ENCODE measurements at places on chromosomes 13 and 19.

DNA sequence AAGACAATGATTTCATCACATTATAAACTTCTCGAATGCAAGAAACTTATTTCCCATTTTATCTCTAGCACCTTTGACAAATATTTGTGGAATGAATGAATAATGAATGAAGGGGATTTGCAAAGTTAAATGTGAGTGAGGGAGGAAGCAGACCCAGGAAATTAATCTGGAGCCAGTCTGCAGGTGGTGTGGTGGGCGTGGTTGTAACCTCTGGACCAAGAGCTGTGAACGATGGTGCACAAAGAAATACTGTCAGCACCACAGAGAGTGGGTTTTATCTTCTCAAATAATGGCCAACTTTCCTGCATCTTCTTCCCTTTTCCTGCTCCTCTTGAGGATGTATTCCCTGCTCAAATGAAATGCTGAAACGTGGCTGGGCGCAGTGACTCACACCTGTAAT, 11.0 kb upstream of the ZNF792 start:
- DNase-seq, result no peak
- peaks cover 17% of the 10 kb centered on the region for H3K4me1 ChIP-seq
- H3K27ac ChIP-seq, result peak overlapping the region; percentile 78
- no peaks in the 10 kb centered on the region for H3K27me3 ChIP-seq

- peaks cover 5% of the 10 kb centered on the region for H3K36me3 ChIP-seq
- no peak for DNase-seq
- H3K27me3 ChIP-seq, result peaks cover 57% of the 10 kb centered on the region
- peak overlapping the region; percentile 32 for H3K4me3 ChIP-seq
- peaks cover 12% of the 10 kb centered on the region for H3K4me1 ChIP-seq
- H3K27ac ChIP-seq, result no peak overlapping the region
Measured at GRCh38 chr13:110869805-110870706, 44.8 kb downstream of the ANKRD10 start.

DNA sequence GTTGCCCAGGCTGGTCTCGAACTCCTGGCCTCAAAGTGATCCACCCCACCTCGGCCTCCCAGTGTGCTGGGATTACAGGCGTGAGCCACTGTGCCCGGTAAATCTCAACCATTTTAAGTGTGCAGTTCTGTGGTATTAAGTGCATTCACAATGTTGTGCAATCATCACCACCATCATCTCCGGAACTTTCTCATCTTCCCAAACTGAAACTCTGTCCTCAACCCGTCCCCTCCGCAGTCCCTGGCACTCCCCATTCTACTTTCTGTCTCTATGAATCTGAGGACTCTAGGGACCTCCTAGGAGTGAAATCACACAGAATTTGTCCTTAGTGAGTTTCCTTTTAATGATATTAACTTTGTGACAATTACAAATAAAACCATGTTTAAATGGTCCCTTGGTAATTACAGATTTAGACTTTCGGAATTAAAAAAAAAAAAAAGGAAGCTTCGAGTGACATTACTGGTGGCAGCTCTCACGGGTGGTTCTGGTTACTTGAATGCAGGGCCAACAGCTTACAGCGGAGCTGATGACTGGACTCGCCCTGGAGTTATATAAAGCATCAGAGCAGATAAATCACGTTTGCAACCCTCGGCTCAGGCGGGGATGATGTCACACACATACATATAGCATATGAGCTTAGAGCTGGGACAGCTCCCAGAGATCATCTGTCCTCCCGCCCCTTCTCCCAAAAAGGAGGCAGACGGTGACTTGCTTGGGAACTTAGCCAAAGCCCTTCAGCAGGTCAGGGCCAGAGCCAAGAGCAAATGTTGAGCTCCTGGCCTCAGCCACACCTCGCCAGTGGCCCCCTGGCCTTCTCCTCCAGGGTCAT, 89.8 kb downstream of the ZNF557 start:
- H3K4me3 ChIP-seq, result no peak overlapping the region
- H3K27me3 ChIP-seq, result no peaks in the 10 kb centered on the region
- no peak overlapping the region for H3K27ac ChIP-seq
- H3K4me1 ChIP-seq, result no peaks in the 10 kb centered on the region

DNA sequence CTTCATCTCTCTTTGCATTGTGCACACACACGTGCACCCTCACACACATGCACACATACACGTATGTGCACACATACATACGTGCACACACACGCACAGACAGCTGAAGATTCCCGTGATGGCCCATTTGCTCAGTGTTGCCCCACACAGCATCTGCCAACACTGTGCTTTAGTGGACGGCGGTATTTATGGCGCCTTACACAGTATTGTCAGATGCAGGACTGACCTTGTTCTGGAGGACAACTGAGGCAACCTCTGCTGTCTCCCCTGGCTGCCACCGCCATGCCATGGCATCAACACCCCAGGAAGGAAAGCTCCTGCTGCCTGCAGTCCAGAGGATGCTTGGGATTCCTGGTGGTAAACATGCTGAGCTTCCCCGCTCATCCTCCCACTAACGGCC, 316.4 kb downstream of the TEX29 start:
- no peak for DNase-seq
- H3K36me3 ChIP-seq, result no peaks in the 10 kb centered on the region
- H3K27ac ChIP-seq, result no peak overlapping the region
- no peak overlapping the region for H3K4me3 ChIP-seq
- H3K4me1 ChIP-seq, result no peaks in the 10 kb centered on the region

GRCh38 chr19:36183245-36183628, 31.0 kb upstream of the COX7A1 start:
- no peak overlapping the region for H3K27ac ChIP-seq
- H3K4me3 ChIP-seq, result no peak overlapping the region
- no peaks in the 10 kb centered on the region for H3K27me3 ChIP-seq
- no peak for DNase-seq
- H3K4me1 ChIP-seq, result no peaks in the 10 kb centered on the region
- peaks cover 15% of the 10 kb centered on the region for H3K36me3 ChIP-seq
